Right lobe of liver (tissue), 6 donors: ENCODE measurements at places on chromosomes 11 and 22.

GRCh38 chr22:38298312-38299005, 18.8 kb downstream of the CSNK1E start:
- no peak for DNase-seq

DNA sequence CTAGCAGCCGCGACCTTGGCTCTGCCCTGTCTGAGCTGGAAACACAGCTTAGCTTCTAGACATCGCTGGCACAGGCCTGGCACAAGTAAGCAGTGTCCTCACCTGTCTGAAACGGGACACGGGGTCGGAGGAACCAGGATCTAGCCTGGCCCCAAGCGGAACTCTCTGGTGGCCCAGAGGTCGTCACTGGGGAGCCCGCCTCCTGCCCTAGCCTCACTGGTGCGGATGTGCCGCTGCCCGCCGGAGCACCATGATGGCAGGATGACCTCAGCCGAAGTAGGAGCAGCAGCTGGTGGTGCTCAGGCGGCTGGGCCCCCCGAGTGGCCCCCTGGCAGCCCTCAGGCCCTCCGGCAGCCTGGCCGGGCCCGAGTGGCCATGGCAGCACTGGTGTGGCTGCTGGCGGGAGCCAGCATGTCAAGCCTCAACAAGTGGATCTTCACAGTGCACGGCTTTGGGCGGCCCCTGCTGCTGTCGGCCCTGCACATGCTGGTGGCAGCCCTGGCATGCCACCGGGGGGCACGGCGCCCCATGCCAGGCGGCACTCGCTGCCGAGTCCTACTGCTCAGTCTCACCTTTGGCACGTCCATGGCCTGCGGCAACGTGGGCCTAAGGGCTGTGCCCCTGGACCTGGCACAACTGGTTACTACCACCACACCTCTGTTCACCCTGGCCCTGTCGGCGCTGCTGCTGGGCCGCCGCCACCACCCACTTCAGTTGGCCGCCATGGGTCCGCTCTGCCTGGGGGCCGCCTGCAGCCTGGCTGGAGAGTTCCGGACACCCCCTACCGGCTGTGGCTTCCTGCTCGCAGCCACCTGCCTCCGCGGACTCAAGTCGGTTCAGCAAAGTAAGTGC, 871 bp downstream of the SLC35E4 start:
- DNase-seq: peak; percentile 35

- no peak for DNase-seq
Observed at GRCh38 chr11:105829084-105829483, 193.0 kb downstream of the MSANTD4 start.

GRCh38 chr22:33927752-33928151, 7.5 kb upstream of the LARGE1 start:
- no peak for DNase-seq

GRCh38 chr11:1515082-1516060, 28.8 kb upstream of the MOB2 start:
- peak; percentile 80 for DNase-seq

GRCh38 chr11:64216879-64217278, 9.1 kb downstream of the TRPT1 start:
- DNase-seq: no peak
